Ammon's horn (tissue), 1 donor: ENCODE measurements at places on chromosomes 3 and 15.

- DNase-seq, result no peak
Observed at GRCh38 chr15:99051308-99051707, 43.7 kb upstream of the PGPEP1L start.

- peak; percentile 12 for DNase-seq
Observed at GRCh38 chr3:65245133-65246063, 557.6 kb upstream of the ADAMTS9 start.

GRCh38 chr15:67997996-67998395 lies 56.1 kb upstream of the PIAS1 start:
- DNase-seq, result no peak

DNA sequence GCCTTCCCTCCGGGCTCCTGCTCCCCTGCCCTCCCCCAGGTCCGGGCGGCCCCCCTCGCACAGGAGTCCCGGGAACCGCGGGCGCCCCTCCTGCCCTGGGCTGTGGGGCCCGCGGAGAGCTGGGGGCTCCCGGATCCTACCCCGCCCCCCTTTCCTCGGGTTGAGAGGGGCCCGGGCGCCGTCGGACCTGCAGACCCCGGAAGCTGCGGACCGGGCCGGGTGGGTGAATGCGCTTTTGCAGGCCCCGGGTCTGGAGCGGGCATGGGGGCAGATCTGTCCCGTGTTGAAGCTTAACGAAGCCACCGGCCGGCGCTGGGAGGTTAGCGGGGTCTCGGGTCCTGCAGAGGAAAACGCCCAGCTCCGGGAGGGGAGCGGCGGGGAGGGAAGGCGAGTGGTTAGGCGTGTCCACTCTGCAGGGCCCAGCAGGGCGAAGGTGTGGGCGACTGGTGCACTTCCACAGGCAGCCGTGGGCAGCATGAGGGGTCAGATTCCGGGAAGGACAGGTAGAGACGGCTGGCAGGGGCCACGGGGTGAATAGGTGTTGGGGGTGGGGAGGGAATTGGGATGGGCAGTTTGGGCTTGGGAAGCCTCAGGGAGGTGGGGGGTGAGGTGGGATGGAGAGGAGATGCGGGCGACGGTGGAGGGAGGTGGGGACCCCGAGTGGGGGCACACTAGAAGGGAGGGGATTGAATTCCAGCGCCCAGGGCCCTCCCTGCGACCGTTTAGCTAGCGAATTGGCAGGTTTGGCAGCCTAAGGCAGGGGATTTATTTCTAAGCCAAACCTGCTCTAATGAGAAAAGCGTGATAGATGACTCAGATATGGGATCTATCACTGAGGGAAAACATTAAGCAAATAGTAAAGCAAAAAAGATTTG lies 635 bp downstream of the CD276 start:
- no peak for DNase-seq

DNA sequence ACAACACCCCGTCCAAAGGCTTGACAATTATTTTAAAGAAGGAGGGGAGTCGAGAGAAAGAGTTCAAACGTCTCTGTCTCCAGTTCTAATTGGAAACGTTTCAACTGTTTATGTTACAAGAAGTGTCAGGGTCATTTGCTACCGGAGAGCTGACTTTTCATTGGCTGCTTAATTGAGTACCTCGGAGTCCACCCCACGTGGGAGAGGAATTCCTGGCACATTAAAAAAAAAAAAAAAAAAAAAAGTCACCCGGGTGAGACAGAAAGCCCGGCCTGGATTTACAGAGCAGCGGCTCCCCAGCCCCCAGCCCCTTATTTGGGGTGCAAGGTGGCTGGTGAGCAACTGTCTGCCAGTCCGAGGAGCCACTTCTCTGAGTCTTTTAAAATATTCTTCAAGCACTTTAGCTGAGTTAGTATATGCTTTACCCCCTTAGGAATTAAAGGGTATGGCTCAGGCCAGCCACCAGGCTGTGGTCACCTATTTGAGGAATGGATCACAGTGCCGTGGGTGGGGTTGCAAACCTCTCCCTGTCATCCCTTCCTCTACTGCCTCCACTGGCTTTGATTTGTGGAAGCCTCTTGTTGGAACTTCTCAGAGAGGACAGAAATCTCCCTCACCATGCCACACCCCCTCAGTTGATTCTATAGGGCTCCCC lies 3.9 kb upstream of the TLE3 start:
- no peak for DNase-seq
